ENCODE measurements at places on chromosomes 12 and 14.

DNA sequence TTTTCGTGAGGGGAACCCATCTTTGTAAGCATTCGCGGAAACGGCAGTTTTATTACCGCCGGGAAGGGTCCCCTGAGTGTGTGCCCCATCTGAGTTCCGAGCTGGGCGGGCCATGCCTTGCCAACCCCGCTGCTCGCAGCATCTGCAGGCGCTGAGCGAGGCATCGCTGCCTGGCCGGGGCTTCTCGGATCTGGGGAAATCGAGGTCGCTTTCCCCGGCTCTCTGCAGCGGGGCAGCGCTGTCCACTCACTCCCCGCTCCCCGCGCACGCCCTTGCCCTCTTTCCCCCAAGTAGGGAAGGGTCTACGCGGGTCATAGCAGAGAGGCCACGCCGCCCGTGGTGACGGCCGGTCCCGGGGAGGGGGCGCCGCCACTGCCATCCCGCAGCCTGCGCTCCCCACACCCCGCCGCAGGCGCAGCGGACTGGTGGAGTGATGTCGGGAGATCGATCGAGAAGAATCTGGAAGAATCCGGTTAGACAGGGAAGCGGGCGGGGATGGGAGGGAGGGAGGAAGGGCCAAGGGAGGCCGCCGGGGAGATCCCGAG lies 507 bp upstream of the FKBP4 start:
- no peak for DNase-seq

- no peak for DNase-seq
Observed at GRCh38 chr12:2681450-2682205, 113.1 kb upstream of the FKBP4 start.

GRCh38 chr12:121806546-121807423 lies 3.0 kb downstream of the SETD1B start:
- peak; percentile 40 for DNase-seq

GRCh38 chr12:13195250-13195649 lies 1.3 kb upstream of the EMP1 start:
- peak; percentile 79 for DNase-seq

DNA sequence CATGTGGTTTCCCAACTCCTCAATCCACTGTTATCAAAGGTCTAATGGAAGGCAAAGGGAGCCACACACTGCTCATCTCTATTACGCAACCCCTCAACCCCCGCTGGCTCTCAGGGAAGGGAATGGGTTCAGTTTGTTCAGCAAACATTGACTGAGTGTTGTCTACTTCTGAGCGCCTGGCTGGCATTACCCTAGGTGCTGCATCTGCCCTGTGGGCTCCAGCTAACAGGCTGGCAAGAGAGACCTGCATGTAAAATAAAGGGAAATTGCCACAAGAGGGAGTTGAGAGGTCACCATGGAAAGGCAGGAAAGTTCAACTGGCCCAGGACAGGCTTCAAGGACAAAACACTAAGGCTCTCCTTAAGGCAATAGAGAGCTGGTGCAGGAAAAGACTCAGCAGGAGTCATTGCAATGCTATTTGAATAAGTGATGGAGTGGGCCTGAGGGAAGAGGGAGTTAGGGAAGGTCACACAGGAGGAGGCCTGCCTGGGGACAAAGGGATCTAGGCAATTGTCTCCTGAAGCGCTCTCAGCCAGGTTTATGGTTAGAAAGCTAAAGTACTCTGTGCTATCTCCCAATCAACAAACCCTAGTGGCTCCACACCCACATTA lies 5.5 kb upstream of the ZNF740 start:
- DNase-seq = peak; percentile 38

- DNase-seq = no peak
Observed at GRCh38 chr14:94582851-94583250, 1.6 kb downstream of the SERPINA5 start.

GRCh38 chr14:87008965-87009364 lies 984.0 kb downstream of the GALC start:
- DNase-seq = no peak

GRCh38 chr12:57435293-57435692 lies 709 bp downstream of the INHBC start:
- no peak for DNase-seq

Data from epithelial cell of esophagus (primary cell).